Activated T-cell treated with anti-CD3 and anti-CD28 coated beads, Interleukin-2, amount 50 U/mL, for 72 hours (primary cell): ENCODE measurements at places on chromosomes 11 and 22. TPM values are rescaled to one million over a fixed set of nuclear protein-coding genes. Genes with fewer than 3 reads are reported as not detected.

DNA sequence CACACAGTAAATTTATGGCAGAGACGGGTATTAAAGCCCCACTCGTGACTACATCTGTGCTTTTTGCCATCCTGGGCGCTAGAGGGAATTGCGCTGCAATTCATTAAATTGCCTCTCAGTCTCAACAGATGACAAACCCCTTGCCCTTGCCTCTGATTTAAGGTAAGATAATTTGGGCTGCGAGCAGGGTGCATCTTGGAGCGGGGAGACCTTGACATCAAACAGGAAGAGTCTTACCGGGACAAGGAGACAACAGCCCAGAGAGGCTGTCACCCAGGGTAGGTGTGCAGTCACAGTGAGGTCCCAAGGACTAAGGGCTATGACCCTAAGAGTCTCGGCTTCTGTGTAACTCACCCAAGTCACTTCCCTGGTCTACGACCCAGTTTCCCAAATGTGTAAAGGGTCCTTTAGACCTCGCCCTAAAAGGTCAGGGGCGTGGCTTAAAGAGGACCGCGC, 449 bp upstream of the TOM1 start:
- peak overlapping the region; percentile 91 for H3K27ac ChIP-seq
- no peaks in the 10 kb centered on the region for H3K27me3 ChIP-seq
- H3K36me3 ChIP-seq = no peaks in the 10 kb centered on the region
- peaks cover 39% of the 10 kb centered on the region for H3K4me1 ChIP-seq
- H3K4me3 ChIP-seq = peak overlapping the region; percentile 99

- no peak for DNase-seq
- H3K27me3 ChIP-seq = no peaks in the 10 kb centered on the region
- peaks cover 41% of the 10 kb centered on the region for H3K4me1 ChIP-seq
- no peak overlapping the region for H3K27ac ChIP-seq
These were observed 2.6 kb downstream of the TRABD start for GRCh38 chr22:50188356-50188755.

- H3K36me3 ChIP-seq = no peaks in the 10 kb centered on the region
- H3K27ac ChIP-seq = no peak overlapping the region
- no peak overlapping the region for H3K4me3 ChIP-seq
- H3K27me3 ChIP-seq = no peaks in the 10 kb centered on the region
- no peak for DNase-seq
- no peaks in the 10 kb centered on the region for H3K4me1 ChIP-seq
These were observed 331.4 kb upstream of the RAG2 start for GRCh38 chr11:36929401-36929800.

PNPLA5 gene
- not detected for total RNA-seq

DNA sequence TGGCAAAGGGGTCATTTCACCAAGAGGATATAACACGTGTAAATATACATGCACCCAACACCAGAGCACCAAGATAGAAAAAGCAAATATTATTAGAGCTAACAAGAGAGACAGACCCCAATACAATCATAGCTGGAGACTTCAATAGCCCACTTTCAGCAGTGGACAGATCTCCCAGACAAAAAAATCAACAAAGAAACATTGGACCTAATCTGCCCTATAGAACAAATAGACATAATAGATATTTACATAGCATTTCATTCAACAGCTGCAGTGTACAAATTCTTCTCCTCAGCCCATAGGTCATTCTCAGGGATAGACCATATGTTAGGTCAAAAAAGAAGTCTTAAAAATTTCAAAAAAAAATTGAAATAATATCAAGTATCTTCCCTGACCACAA, 312.8 kb downstream of the TTC28 start:
- H3K4me1 ChIP-seq = peaks cover 7% of the 10 kb centered on the region
- H3K4me3 ChIP-seq = no peak overlapping the region
- no peaks in the 10 kb centered on the region for H3K27me3 ChIP-seq

DCHS1 gene
- 2.9 TPM for total RNA-seq

GRCh38 chr11:96052921-96053651, 129.2 kb upstream of the MTMR2 start:
- H3K36me3 ChIP-seq = peaks cover 3% of the 10 kb centered on the region
- peak overlapping the region; percentile 95 for H3K27ac ChIP-seq
- peak overlapping the region; percentile 26 for H3K4me3 ChIP-seq
- H3K4me1 ChIP-seq = peaks cover 79% of the 10 kb centered on the region
- DNase-seq = no peak

GRCh38 chr11:65474864-65475263, 24.0 kb upstream of the MALAT1 start:
- no peaks in the 10 kb centered on the region for H3K27me3 ChIP-seq
- peaks cover 60% of the 10 kb centered on the region for H3K4me1 ChIP-seq
- DNase-seq = no peak
- peak overlapping the region; percentile 46 for H3K27ac ChIP-seq
- H3K36me3 ChIP-seq = peaks cover 5% of the 10 kb centered on the region

CFAP68 gene
- 24.9 TPM for total RNA-seq

SCN3B gene
- 0.05 TPM for total RNA-seq

FOLR2 gene
- total RNA-seq = not detected

GRCh38 chr11:1373536-1374214, 16.1 kb upstream of the BRSK2 start:
- H3K27me3 ChIP-seq = no peaks in the 10 kb centered on the region
- no peaks in the 10 kb centered on the region for H3K4me1 ChIP-seq
- H3K27ac ChIP-seq = no peak overlapping the region
- no peak overlapping the region for H3K4me3 ChIP-seq
- no peak for DNase-seq

GRCh38 chr11:83574519-83574918, 288.4 kb upstream of the CCDC90B start:
- no peak for DNase-seq
- no peaks in the 10 kb centered on the region for H3K27me3 ChIP-seq
- H3K27ac ChIP-seq = no peak overlapping the region
- H3K4me3 ChIP-seq = no peak overlapping the region
- H3K4me1 ChIP-seq = no peaks in the 10 kb centered on the region

OR2AG2 gene
- total RNA-seq = 0.19 TPM

HOATZ gene
- not detected for total RNA-seq

DNA sequence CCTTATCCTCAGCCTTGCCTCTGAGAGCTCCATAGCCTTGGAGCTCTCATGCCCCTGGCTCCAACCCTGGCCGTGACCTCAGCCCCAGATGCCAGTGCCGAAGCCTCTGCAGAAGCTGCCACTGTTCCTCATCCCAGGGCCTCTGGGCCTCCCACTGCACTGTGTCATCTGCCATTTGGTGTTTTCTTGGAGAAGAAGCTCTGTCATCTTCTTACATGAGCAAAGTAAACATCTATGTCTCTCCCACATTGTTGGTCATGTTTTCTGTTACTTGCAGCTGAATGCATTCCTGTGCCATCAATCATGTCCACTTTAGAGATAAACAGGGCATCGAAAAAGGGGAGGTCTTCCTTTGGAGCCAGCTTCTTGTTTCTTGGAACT, 45.0 kb upstream of the FTH1 start:
- no peaks in the 10 kb centered on the region for H3K36me3 ChIP-seq
- DNase-seq = no peak
- H3K4me1 ChIP-seq = peaks cover 11% of the 10 kb centered on the region
- H3K27me3 ChIP-seq = no peaks in the 10 kb centered on the region
- no peak overlapping the region for H3K4me3 ChIP-seq

DNA sequence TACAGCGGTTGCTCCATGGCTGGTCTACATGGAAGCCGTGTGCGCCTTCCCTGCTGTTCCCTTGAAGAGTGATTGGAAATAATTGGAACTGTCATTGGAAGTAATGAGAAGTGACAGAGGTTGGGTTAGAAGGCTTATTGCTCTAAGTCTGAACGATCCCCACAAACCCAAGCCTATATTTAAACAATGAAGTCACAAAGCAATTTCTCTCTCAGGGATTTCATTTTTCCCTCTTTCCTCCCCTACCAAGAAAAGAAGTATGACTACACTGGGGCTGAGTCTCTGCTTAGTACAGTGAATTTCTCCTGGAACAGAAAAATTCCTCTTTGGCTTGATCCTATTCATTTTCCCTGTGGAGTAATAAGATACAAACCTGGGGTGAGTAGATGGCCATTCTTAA, 7.8 kb downstream of the CLMP start:
- peaks cover 56% of the 10 kb centered on the region for H3K27me3 ChIP-seq
- H3K36me3 ChIP-seq = no peaks in the 10 kb centered on the region
- no peak for DNase-seq
- H3K4me1 ChIP-seq = peaks cover 15% of the 10 kb centered on the region
- no peak overlapping the region for H3K4me3 ChIP-seq
- no peak overlapping the region for H3K27ac ChIP-seq

CPT1B gene
- 88.0 TPM for total RNA-seq

OR10G8 gene
- not detected for total RNA-seq

PRR14L gene
- total RNA-seq = 46.8 TPM

DNA sequence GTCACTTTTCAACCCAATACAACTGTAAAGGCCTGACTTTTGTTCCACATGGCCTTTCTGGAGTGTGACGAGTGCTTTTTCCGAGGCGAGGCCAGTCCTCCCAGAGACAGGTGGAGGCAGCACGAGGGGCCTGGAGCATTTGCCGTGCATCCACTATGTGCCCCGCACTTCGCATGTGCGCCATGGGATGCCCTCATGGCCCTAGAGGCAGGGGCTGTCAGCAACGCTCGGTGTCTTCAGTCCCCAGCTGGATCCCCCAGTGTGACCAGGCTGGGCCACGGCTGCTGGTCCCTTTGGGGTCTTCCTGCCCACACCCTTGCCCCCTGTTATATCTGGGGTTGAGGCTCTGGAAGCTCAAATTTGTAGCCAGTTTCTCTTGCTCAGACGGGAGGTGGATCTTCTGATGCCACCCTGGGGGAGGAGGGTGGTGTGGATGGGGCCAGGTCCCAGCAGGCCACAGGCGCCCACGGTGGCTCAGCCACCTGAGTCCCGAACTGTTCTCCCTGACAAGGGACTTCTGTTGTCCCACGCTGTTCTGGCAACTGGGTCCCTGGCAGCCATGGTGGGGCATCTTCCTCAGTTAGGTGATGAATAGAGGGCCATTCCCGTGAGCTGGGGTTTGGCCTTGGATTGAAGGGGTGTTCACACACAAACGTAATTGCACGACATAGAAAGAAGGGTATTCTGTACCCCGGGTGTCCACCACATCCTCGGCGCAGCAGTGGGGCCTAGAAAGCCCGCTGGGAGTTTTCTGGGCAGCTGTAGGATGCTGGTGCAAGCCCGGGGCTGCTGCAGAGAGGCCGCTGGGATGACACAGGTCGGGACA, 100.9 kb downstream of the CTTN start:
- no peaks in the 10 kb centered on the region for H3K27me3 ChIP-seq
- no peak overlapping the region for H3K27ac ChIP-seq
- H3K36me3 ChIP-seq = no peaks in the 10 kb centered on the region
- H3K4me1 ChIP-seq = no peaks in the 10 kb centered on the region

- no peak overlapping the region for H3K4me3 ChIP-seq
- peaks cover 2% of the 10 kb centered on the region for H3K36me3 ChIP-seq
- H3K27ac ChIP-seq = no peak overlapping the region
- H3K27me3 ChIP-seq = no peaks in the 10 kb centered on the region
- no peak for DNase-seq
- no peaks in the 10 kb centered on the region for H3K4me1 ChIP-seq
These were observed 470.5 kb downstream of the ETS1 start for GRCh38 chr11:128116885-128117284.

SLC7A4 gene
- total RNA-seq = not detected

DNA sequence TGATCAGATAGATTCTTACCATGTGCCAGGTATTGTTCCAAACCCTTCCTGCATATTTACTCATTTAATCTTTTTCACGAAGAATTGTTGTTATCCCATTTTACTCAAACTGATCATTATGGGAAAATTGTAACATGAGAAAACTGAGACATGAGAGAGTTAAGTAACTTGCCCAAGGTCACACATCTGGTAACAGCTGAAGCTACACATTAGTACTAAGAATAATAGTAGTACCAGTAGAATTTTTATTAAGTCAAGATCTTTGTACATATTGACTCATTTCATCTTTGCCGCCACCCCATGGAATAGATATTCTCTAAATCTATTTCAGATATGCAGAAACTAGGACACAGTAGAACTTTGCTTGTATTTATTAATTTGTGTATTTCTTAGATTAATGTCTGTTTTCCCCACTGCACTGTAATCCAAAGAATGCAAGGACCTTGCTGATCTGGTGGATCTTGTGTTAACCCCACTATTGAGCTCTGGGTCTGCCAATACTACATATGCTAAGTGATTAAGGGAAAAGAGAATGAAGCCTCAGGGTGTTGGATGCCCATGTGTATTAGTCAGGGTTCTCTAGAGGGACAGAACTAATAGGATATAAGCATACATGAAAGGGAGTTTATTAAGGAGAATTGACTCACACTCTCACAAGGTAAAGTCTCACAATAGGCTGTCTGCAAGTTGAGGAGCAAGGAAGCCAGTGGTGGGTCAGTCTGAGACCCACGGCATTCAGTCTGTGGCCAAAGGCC, 72.8 kb downstream of the PARVA start:
- H3K4me3 ChIP-seq = no peak overlapping the region
- H3K27ac ChIP-seq = no peak overlapping the region
- H3K27me3 ChIP-seq = peaks cover 6% of the 10 kb centered on the region
- no peaks in the 10 kb centered on the region for H3K4me1 ChIP-seq

PANX2 gene
- total RNA-seq = 3.8 TPM
